Liver (tissue), 10 donors: ENCODE measurements at places on chromosomes 5 and 9. TPM values are rescaled to one million over a fixed set of nuclear protein-coding genes. Genes with fewer than 3 reads are reported as not detected.

Gene ANXA1
- 15.6 TPM for total RNA-seq

Gene BASP1
- total RNA-seq, result 17.0 TPM

Gene TMEM252
- not detected for total RNA-seq

DNA sequence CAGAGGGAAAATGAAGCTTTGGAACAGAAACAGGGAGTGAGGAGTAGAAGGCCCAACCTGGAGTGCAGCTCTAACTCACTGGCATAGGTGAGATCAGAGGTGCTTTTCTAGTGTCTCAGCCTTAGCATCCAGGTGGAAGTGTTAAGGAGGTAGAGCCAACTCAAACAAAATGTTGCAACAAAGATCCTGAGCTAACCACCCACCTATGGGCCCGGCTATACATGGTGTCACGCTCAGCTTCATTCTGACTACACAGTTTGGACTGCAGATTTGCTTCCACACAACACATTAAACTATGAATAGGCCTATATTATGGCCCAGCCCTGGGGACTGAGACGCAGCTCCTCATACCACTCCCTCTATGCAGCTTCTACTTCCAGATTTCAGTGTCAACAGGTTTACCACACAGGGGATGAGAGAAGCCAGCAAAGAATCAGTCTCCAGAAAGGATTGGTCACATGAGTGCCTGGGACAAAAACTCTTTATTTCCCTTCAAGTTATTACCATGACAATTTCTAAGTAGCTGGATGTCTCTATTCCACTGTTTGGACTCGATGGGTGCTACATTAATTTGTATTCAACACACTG, 9.0 kb downstream of the C5orf63 start:
- no peak overlapping the region for H3K27ac ChIP-seq
- peaks cover 3% of the 10 kb centered on the region for H3K36me3 ChIP-seq
- DNase-seq, result no peak
- H3K4me1 ChIP-seq, result no peaks in the 10 kb centered on the region
- no peaks in the 10 kb centered on the region for H3K27me3 ChIP-seq

Gene ROPN1L
- 1.3 TPM for total RNA-seq

GRCh38 chr9:28050046-28050445, 476.8 kb upstream of the C9orf72 start:
- no peaks in the 10 kb centered on the region for H3K4me1 ChIP-seq
- no peak for DNase-seq
- no peaks in the 10 kb centered on the region for H3K36me3 ChIP-seq
- no peak overlapping the region for H3K27ac ChIP-seq
- no peak overlapping the region for H3K4me3 ChIP-seq
- no peaks in the 10 kb centered on the region for H3K27me3 ChIP-seq

DNA sequence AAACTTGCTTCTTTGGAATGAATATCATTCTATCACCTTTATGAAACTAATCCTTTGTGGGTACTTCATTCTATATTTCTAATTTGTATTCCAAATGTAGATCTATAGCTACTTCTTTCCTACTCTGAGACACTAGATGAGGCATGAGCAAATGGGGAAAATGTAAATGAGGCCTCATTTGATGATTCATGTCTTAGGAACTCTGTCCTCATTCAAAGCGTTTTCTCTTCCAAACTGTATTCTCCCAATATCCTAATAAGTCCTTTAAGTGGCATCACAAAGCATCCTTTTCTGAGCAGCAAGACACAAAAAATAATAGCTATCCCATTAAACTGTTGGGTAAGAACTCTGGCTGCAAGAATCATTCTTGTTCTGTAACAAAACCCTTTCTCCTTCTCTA, 56.1 kb downstream of the TTLL11 start:
- no peak for DNase-seq
- H3K4me1 ChIP-seq, result peaks cover 2% of the 10 kb centered on the region
- no peak overlapping the region for H3K27ac ChIP-seq
- H3K27me3 ChIP-seq, result no peaks in the 10 kb centered on the region

- H3K4me1 ChIP-seq, result peaks cover 10% of the 10 kb centered on the region
- no peaks in the 10 kb centered on the region for H3K27me3 ChIP-seq
- peak overlapping the region; percentile 78 for H3K27ac ChIP-seq
- H3K4me3 ChIP-seq, result no peak overlapping the region
- no peak for DNase-seq
- H3K36me3 ChIP-seq, result no peaks in the 10 kb centered on the region
These were observed 86.0 kb downstream of the ZNF608 start for GRCh38 chr5:124660229-124661093.

DNA sequence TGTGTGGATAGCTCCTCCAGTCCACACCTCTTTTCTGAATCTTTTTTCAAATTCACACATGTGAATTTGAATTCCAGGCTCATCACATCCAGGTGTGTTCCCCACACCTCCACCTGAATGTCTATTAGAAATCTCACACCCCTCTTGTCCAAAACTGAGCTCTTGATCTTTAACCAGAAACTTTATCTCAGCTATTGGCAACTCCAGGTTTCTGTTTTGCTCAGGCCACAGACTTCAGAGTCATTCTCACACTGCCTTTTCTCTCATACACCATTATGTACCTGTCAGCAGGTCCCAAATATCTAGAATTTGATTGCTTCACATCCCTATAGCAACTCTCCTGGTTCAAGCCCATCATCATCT, 11.6 kb downstream of the NIPSNAP3B start:
- H3K4me1 ChIP-seq, result no peaks in the 10 kb centered on the region
- no peak overlapping the region for H3K4me3 ChIP-seq

GRCh38 chr9:131997076-131997475, 82.6 kb downstream of the MED27 start:
- DNase-seq, result no peak
- H3K36me3 ChIP-seq, result no peaks in the 10 kb centered on the region
- H3K4me1 ChIP-seq, result no peaks in the 10 kb centered on the region
- no peak overlapping the region for H3K4me3 ChIP-seq
- no peak overlapping the region for H3K27ac ChIP-seq

DNA sequence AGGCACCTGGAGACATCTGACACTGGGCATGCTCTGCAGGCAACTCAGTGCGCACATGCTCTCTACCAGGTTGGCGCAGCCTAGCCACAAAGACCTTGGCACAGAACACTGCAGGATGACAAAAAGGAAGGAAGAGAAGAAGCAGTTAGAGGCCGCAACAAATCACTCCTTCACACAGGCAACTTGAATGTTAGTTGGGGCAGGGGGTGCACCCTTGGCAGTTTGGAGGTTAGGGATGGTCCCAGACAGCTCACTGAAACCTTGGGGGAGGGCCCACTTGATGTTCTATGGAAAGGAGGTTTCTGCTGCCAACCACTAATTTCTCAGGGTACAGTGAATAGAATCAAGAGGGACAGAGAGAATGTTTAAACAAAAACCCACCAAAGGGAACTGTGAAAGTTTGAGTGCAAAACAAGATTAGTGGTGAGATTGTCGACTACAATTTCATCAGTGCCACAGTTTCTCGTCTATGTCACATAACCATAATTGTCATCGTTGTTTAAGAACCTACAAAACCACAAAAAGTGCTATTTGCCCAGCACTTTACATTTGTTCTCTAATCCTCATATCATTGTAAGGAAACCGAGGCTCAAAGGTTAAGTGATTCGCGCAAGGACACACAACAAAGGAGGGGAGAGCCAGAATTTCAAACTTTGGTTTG, 48.7 kb downstream of the FBXW11 start:
- no peak overlapping the region for H3K4me3 ChIP-seq
- no peak overlapping the region for H3K27ac ChIP-seq
- peaks cover 27% of the 10 kb centered on the region for H3K4me1 ChIP-seq
- H3K27me3 ChIP-seq, result no peaks in the 10 kb centered on the region
- H3K36me3 ChIP-seq, result no peaks in the 10 kb centered on the region

- no peak for DNase-seq
- H3K27me3 ChIP-seq, result no peaks in the 10 kb centered on the region
- H3K4me3 ChIP-seq, result no peak overlapping the region
- no peak overlapping the region for H3K27ac ChIP-seq
- no peaks in the 10 kb centered on the region for H3K36me3 ChIP-seq
- no peaks in the 10 kb centered on the region for H3K4me1 ChIP-seq
These were observed 15.7 kb downstream of the TMEM171 start for GRCh38 chr5:73136055-73136562.

DNA sequence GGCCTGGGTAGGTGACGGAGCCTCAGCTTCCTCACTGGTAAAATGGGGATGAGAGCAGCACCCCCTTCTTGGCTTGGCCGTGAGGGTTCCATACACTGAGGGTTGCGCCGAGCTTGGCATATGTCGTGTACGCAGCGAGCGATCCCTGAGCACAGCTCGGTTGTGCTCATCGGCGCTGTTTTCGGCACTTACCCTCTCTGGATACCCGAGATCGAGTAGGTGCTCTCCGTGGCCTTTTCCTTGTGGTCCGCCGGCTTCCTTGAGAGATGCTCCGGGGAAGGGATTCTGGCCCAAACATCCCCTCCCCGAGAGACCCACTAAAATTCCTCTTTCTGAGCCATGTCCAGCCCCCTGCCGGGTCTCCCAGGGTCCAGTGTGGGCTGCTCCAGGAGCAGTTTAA, 40.0 kb upstream of the HMCN2 start:
- H3K27ac ChIP-seq, result no peak overlapping the region
- no peak for DNase-seq
- H3K27me3 ChIP-seq, result no peaks in the 10 kb centered on the region
- H3K36me3 ChIP-seq, result peaks cover 1% of the 10 kb centered on the region
- no peaks in the 10 kb centered on the region for H3K4me1 ChIP-seq
- H3K4me3 ChIP-seq, result no peak overlapping the region

Gene TXNDC8
- total RNA-seq, result not detected

Gene TICAM2
- 0.59 TPM for total RNA-seq

GRCh38 chr9:127841087-127841835, 13.2 kb downstream of the ENG start:
- H3K27ac ChIP-seq, result no peak overlapping the region
- no peak for DNase-seq
- H3K4me1 ChIP-seq, result peaks cover 13% of the 10 kb centered on the region
- H3K4me3 ChIP-seq, result no peak overlapping the region

DNA sequence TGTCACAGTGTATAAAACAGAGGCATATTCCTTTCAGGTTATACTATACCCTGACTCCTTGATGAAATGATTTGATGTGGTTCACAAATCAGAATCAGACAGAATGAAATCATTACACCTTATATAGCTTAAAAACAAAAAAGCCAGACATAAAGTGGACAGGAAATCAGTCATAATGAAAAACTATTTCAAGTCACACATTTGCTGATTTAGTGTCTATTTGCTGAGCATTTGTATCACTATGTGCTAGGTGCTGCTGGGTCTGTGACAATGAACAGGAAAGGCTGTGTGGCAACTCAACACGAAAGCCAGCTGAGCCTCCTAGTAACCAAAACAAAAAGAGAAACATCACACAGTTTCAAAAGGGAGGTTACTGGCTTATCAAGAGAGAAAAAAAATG, 194.0 kb downstream of the EFNA5 start:
- no peaks in the 10 kb centered on the region for H3K36me3 ChIP-seq
- H3K4me1 ChIP-seq, result no peaks in the 10 kb centered on the region
- H3K4me3 ChIP-seq, result no peak overlapping the region
- H3K27me3 ChIP-seq, result no peaks in the 10 kb centered on the region
- H3K27ac ChIP-seq, result no peak overlapping the region

GRCh38 chr5:79936002-79936645, 54.9 kb downstream of the MTX3 start:
- H3K27ac ChIP-seq, result no peak overlapping the region
- DNase-seq, result no peak
- no peaks in the 10 kb centered on the region for H3K27me3 ChIP-seq
- H3K36me3 ChIP-seq, result no peaks in the 10 kb centered on the region

DNA sequence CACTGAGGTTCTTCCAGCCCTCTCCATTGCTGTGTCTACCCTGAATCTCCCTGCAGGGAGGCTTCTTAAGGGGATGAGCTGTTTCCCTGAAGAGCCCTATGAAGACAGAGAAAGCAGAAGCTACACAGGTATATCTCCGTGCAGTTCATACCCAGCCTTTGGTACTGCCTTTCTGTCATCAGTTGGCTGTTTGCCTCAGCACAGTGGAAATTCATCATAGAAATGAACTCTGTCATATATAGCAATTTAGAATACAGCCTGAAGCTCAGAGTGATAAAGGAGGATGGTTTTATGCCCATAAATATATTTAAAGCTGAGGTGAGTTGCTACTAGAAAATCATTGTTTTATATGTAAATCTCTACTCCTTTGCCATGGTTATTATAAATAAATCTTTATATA, 42.6 kb upstream of the KCNN2 start:
- DNase-seq, result no peak
- H3K4me1 ChIP-seq, result no peaks in the 10 kb centered on the region
- H3K4me3 ChIP-seq, result no peak overlapping the region

Gene C9
- total RNA-seq, result 128 TPM

- no peak for DNase-seq
- no peak overlapping the region for H3K4me3 ChIP-seq
- no peaks in the 10 kb centered on the region for H3K36me3 ChIP-seq
- H3K4me1 ChIP-seq, result no peaks in the 10 kb centered on the region
- H3K27me3 ChIP-seq, result no peaks in the 10 kb centered on the region
These were observed 303.5 kb downstream of the PLK2 start for GRCh38 chr5:58156361-58156760.

GRCh38 chr5:133694181-133694831, 82.0 kb upstream of the FSTL4 start:
- no peaks in the 10 kb centered on the region for H3K4me1 ChIP-seq
- no peaks in the 10 kb centered on the region for H3K36me3 ChIP-seq
- no peak overlapping the region for H3K27ac ChIP-seq
- H3K4me3 ChIP-seq, result no peak overlapping the region
- no peak for DNase-seq
- H3K27me3 ChIP-seq, result no peaks in the 10 kb centered on the region

GRCh38 chr9:124349675-124350493, 65.4 kb downstream of the PSMB7 start:
- H3K36me3 ChIP-seq, result peaks cover 82% of the 10 kb centered on the region
- no peak overlapping the region for H3K27ac ChIP-seq
- no peaks in the 10 kb centered on the region for H3K27me3 ChIP-seq
- H3K4me1 ChIP-seq, result no peaks in the 10 kb centered on the region
- no peak for DNase-seq

Gene KCNMB1
- 0.14 TPM for total RNA-seq

- no peaks in the 10 kb centered on the region for H3K36me3 ChIP-seq
- H3K27ac ChIP-seq, result no peak overlapping the region
- DNase-seq, result no peak
- H3K27me3 ChIP-seq, result no peaks in the 10 kb centered on the region
- H3K4me3 ChIP-seq, result no peak overlapping the region
These were observed 470.0 kb downstream of the PRDM9 start for GRCh38 chr5:23977365-23977764.

DNA sequence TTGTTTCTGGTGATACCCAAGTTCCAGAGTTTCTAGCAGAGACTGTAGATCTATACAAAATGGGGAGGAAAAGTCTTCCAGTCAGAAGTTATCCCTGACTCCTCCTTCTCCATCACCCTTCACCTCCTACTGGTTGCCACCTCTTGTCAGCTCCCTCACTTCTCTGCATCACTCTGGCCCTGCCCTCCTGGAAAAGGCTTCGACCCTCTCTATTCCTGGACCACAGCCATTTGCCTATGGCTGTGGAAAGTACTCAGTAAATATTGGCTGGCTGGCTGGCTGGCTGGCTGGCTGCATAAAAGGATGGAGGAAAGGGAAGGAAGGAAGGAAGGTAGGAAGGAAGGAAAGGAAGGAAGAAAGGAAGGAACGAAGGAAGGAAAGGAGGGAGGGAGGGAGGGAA, 32.7 kb upstream of the ABCA1 start:
- no peaks in the 10 kb centered on the region for H3K36me3 ChIP-seq
- no peak overlapping the region for H3K27ac ChIP-seq
- H3K4me3 ChIP-seq, result no peak overlapping the region
- DNase-seq, result no peak

Gene POLR3G
- 0.75 TPM for total RNA-seq
